A673 (cell line): ENCODE measurements at places on chromosomes 4 and X. TPM values are rescaled to one million over a fixed set of nuclear protein-coding genes. Genes with fewer than 3 reads are reported as not detected.
A peak's percentile ranks its signal among the peaks of the same experiment; 100 is the strongest.

DNA sequence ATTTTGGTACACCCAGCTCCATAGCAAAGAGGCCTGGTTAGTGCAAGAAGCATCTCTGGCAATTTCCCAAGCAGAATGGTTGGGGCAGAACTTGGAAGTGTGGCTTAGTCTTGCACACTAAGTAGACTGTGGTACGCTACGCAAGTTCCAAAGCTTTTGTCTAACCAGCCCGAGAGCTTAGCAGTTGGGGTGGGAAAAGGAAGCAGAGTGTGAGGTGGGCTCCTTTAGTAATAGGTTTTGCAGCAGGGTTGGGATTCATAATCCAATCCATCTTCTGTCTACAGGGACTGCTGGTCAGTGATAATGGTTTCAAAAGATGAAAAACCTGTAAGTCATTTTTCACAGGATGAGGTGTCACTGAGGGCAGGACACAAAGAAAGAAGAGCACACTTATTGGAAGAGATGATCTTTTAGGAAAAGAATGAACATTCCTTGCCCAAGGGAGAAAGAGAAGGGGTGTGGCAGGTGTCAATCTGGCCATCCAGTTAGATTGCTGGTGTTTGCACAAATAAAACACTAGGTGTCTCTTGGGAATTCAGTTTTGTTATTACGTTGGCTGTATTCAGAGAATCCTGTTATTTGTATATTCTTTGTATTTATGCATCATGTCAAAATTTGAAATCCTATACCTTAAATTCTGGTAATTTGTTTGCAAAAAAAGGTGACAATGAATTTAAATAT lies 244.3 kb downstream of the GPAT3 start:
- H3K4me1 ChIP-seq = no peaks in the 10 kb centered on the region
- H3K36me3 ChIP-seq = no peaks in the 10 kb centered on the region
- no peak for DNase-seq
- no peaks in the 10 kb centered on the region for H3K27me3 ChIP-seq

CXCL11 gene
- 0.30 and 0.50 TPM in 2 replicates for total RNA-seq

GYG2 gene
- 39.8 and 59.7 TPM in 2 replicates for total RNA-seq

SH2D1A gene
- total RNA-seq = 0.71 and 0.83 TPM in 2 replicates

SSX2B gene
- total RNA-seq = 0.37 and 1.6 TPM in 2 replicates

ADRA2C gene
- 14.8 and 16.7 TPM in 2 replicates for total RNA-seq

GRCh38 chr4:75980576-75980975 lies 10.2 kb downstream of the SDAD1 start:
- no peak overlapping the region for H3K4me3 ChIP-seq
- peaks cover 30% of the 10 kb centered on the region for H3K36me3 ChIP-seq
- no peak for DNase-seq
- H3K4me1 ChIP-seq = no peaks in the 10 kb centered on the region

- peaks cover 8% of the 10 kb centered on the region for H3K4me1 ChIP-seq
- H3K27me3 ChIP-seq = no peaks in the 10 kb centered on the region
- DNase-seq = peak; percentile 24
Observed at GRCh38 chr4:6855692-6856297, 53.8 kb upstream of the TBC1D14 start.

DNA sequence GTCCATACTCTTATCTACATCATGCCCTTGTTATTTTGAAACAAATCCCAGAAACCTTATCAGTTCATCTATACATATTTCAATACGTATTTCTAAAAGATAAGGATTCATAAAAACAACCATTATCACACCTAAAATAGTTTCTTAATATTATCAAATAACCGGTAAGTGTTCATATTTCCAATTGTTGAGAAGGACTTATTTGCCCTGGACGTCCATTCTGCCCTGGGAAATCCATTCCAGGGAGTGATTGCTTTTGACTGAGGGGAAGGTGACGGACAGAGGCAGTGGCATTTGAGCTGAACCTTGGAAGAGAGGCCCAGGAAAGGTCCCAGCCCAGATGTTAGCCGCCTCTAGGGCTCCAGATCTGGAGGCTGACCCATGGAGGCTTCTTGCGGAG lies 49.6 kb downstream of the STARD8 start:
- no peaks in the 10 kb centered on the region for H3K4me1 ChIP-seq
- H3K36me3 ChIP-seq = no peaks in the 10 kb centered on the region
- H3K4me3 ChIP-seq = no peak overlapping the region
- H3K27ac ChIP-seq = no peak overlapping the region
- DNase-seq = no peak

GRCh38 chr4:42671431-42672194 lies 14.7 kb upstream of the ATP8A1 start:
- H3K4me1 ChIP-seq = no peaks in the 10 kb centered on the region
- H3K27ac ChIP-seq = no peak overlapping the region
- H3K27me3 ChIP-seq = no peaks in the 10 kb centered on the region
- H3K36me3 ChIP-seq = no peaks in the 10 kb centered on the region
- DNase-seq = no peak
- no peak overlapping the region for H3K4me3 ChIP-seq

GRCh38 chr4:173045571-173045970 lies 123.0 kb upstream of the GALNT7 start:
- no peaks in the 10 kb centered on the region for H3K36me3 ChIP-seq
- no peak overlapping the region for H3K4me3 ChIP-seq
- no peak for DNase-seq

CXCL1 gene
- total RNA-seq = 0.45 TPM in 1 of 2 replicates, not detected in the other

GRCh38 chr4:149120331-149121022 lies 678.3 kb upstream of the NR3C2 start:
- H3K27me3 ChIP-seq = no peaks in the 10 kb centered on the region
- no peaks in the 10 kb centered on the region for H3K4me1 ChIP-seq
- no peaks in the 10 kb centered on the region for H3K36me3 ChIP-seq

DNA sequence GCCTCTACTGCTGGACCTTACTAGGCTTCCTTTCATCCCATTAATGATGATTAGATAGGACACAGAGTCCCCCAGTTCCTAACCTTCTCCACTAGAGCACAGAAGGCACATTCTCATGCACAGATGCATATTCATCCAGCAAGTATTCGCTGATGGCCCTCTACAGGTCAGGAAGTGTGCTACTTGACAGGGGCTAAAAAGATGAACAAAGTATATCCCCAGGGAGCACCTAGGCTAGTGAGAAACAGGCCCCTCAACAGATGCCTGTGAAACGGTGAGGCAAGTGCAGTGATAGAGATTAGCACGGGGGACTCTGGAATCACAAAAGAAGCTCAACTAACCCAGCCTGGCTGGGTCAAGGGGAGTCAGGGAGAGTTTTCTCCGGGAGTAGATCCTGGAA lies 95.8 kb downstream of the MGST2 start:
- no peak overlapping the region for H3K4me3 ChIP-seq
- H3K27me3 ChIP-seq = no peaks in the 10 kb centered on the region
- no peak overlapping the region for H3K27ac ChIP-seq

S100P gene
- total RNA-seq = 0.45 and 0.98 TPM in 2 replicates

- peaks cover 16% of the 10 kb centered on the region for H3K27me3 ChIP-seq
- no peaks in the 10 kb centered on the region for H3K4me1 ChIP-seq
- no peak overlapping the region for H3K27ac ChIP-seq
- H3K4me3 ChIP-seq = peak overlapping the region; percentile 34
- no peaks in the 10 kb centered on the region for H3K36me3 ChIP-seq
Observed at GRCh38 chrX:86148594-86148993, 343 bp downstream of the DACH2 start.

DNA sequence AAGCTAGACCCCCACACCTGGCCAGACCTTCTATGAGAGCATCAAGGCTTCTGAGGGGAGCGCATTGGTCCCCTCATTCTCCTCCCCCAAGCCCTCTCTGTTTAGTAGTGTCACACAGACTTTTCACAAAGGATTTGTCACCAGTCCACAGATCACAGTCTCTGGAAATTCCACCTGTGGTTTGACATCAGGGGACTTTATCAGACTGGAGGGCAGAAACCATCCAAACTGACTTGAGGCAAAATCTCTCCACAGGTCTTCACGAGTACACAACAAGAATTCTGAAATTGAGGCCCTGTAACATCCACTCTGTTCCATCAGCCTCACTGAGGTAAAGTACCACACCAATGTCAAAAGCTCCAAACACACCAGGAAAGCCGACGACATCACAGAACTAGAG lies 112.5 kb downstream of the SH3KBP1 start:
- no peaks in the 10 kb centered on the region for H3K27me3 ChIP-seq
- no peak overlapping the region for H3K27ac ChIP-seq
- peaks cover 4% of the 10 kb centered on the region for H3K4me1 ChIP-seq
- DNase-seq = no peak
- no peak overlapping the region for H3K4me3 ChIP-seq

NDP gene
- total RNA-seq = not detected in 2 replicates

MAGEA3 gene
- not detected in 2 replicates for total RNA-seq

CXorf65 gene
- total RNA-seq = not detected in 2 replicates

GRCh38 chr4:184893801-184894571 lies 68.2 kb upstream of the ACSL1 start:
- peaks cover 13% of the 10 kb centered on the region for H3K4me1 ChIP-seq
- H3K36me3 ChIP-seq = no peaks in the 10 kb centered on the region
- no peaks in the 10 kb centered on the region for H3K27me3 ChIP-seq
- H3K27ac ChIP-seq = no peak overlapping the region
- no peak overlapping the region for H3K4me3 ChIP-seq

DNA sequence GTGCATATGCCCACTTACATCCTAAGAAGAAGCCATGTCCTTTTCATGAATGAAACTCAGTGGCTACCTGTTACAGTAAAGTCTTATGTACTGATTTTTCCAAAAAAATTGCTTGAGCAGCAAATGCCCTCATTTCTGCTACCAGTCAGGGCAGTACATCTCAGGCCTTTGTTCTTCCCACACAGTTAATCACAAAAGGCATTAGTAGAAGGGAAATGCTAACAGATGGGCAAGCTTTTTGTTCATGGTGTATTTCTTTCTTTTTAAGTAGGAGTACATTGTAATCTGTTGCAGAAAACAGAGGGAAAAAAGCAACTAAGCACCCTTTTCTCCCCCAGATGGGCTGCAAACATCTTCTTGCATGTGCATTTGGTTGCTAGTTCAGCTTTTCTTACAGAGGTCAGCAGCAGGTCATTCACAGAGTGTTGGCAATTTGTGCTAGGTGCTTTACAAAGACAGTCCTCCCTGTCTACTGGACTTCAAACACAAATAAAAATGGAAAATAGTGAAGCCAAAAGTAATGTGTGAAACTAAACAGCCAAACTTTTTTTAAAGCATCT lies 373.4 kb downstream of the PRDM5 start:
- no peak for DNase-seq
- H3K4me3 ChIP-seq = no peak overlapping the region
- H3K27ac ChIP-seq = no peak overlapping the region

MID2 gene
- 0.43 and 0.48 TPM in 2 replicates for total RNA-seq

DNA sequence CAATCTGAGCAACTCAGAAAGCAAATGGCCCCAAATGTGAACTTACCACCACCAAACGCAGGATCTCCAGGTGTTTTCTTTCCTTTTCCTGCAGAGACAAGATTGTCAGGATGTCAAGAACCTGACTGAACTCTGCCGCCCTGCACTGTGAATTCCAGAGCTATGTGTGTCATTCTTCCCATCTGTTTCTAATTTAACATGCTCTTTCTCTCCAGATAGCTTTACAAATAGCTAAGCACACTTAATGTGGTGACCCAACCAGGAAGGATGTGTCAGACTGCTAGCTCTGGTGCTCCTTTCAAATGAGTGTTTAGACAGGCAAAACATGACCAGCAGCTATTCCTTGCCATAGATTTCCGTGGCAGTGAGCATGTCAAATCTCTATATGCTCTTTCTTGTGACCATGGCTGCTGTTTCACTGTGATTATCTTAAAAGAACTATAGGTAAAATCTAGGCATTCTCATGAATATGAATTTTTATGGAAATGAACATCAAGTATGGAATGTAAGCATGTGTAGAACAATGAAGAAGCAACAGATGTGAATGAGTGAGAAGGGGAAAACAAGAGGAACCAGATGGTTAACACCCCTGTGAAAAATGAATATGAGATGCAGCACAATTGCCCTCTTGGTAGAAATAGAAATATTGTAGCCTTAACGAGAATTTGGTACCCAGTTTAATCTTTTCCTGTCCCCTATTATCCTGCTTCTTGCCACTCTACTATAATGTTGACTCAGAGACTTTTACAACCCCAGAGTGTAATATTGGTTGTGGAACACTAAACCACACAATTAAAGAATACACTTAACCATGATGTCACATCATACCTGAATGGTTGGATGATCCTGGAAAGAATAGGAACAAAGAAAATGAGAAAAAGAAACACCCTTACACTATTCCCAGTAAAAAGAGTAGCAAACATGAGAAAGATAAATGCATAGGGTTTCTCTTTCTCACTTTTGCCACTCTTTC lies 247.8 kb upstream of the DKK2 start:
- H3K4me3 ChIP-seq = no peak overlapping the region
- H3K27ac ChIP-seq = peak overlapping the region; percentile 26
- H3K27me3 ChIP-seq = no peaks in the 10 kb centered on the region
- peaks cover 34% of the 10 kb centered on the region for H3K4me1 ChIP-seq
- H3K36me3 ChIP-seq = no peaks in the 10 kb centered on the region

NHS gene
- total RNA-seq = 0.13 and 0.37 TPM in 2 replicates

DNA sequence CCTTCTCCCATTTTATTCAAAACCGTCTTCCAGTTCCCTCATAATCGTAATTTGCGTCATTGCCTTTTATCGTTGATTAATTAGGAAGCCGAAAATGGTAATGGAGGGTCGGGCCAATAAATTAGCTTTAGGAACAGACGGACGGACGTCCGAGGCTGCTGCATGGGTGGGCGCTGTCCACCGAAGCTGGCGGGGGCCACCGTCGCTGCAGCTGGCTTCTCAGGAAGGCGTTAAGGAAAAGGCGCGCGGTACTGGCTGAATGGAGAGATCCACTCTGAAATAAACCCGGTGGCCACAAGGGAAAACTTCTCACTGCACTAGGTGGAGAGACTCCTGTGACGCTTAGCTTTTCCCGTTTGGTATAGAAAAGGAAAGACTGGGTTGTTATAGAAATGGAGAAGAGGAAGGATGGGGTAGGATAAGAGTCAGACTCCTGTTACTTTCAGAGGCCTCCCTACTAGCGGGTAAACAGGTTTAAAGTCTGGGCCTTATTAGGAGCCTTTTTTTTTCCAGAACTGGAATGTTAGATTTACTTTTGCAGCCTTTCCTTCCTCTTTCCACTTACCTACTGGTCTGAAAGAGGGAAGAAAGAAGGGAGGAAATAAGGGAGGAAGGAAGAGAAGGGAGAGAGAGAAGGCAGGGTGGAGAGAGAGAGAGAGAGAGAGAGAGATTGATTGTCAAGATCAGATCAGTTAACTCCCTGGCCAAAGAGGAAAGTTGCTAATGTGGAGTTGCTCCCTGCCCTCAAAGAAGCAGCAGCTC lies 11.3 kb upstream of the PRDM8 start:
- H3K4me3 ChIP-seq = no peak overlapping the region
- no peak overlapping the region for H3K27ac ChIP-seq
- H3K36me3 ChIP-seq = no peaks in the 10 kb centered on the region
- H3K27me3 ChIP-seq = peaks cover 43% of the 10 kb centered on the region

HDX gene
- not detected in 2 replicates for total RNA-seq

DNA sequence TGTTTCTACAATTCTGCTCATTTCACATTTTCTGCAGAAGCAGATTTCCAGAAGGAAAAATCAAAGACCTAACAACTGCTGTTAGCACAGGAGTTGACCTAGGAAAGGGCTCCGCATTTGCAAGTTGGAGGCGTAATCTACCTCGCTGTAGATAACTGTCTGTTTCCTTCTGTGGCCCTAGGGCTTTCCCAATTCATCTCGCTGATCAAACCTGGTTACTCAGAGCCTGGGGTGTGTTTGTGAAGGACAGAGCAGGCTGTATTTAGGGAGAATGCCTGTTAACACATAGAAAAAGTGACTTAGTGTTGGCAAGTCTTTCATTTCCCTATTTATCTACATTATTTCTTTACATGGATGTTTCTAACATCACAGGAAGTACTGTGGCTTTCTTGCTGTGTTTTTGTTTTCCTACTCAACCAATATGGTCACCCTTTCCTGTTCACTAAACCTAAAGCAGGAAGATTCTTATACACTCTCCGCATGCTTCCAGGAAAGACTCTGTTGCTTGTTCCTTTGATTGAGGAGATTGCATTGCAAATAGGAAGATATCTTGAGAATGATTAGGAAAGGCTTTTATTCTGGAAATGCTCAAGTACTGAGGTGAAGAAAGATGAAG lies 40.5 kb downstream of the AGA start:
- H3K4me3 ChIP-seq = no peak overlapping the region
- no peaks in the 10 kb centered on the region for H3K36me3 ChIP-seq
- no peaks in the 10 kb centered on the region for H3K27me3 ChIP-seq
